ENCODE measurements at places on chromosomes 7 and 10.

DNA sequence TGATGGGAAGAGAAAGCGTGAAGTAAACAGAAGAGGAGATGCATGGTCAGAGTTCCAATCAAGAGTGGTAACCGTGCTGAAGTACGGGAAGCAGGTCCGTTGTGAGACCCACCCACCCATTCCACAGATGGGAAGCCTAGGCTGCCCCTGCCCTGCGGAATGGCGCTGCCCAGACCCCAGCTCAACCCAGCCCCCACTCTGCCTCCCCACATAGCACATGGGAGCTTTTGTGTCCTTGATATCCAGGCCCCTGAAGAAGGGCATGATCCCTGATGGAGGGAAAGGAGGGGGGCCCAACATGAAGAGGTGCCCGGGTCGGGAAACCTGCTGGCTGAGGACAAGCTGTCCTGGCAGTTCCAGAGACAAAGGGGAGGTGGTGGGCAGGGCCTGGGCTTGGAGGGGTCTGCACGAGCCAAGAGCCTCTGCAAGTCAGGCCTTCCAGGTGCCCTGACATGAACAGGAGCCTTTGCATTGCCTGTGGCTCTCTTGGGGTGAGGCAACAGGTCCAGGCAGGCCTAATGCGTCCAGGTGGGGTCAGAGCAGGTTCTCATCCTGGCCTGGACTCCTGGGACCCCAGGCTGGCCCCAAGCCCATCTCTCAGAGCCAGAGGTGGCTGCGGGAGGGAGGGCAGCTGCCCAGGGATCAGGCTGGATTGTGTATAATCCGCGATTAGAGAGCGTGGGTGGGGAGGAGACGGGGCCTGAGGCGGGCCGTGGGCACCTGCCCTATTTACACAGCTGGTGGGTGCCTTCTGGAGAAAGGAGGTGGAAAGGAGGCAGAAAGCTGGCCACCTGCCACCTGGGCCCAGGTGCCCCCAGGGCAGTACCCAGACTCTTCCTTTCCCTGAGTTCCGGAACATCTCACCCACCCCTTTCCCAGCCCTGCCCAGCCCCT is 23.5 kb downstream of the YKT6 start:
- no peak for DNase-seq

GRCh38 chr7:124839687-124840086 is 74.1 kb upstream of the GPR37 start:
- DNase-seq, result no peak

DNA sequence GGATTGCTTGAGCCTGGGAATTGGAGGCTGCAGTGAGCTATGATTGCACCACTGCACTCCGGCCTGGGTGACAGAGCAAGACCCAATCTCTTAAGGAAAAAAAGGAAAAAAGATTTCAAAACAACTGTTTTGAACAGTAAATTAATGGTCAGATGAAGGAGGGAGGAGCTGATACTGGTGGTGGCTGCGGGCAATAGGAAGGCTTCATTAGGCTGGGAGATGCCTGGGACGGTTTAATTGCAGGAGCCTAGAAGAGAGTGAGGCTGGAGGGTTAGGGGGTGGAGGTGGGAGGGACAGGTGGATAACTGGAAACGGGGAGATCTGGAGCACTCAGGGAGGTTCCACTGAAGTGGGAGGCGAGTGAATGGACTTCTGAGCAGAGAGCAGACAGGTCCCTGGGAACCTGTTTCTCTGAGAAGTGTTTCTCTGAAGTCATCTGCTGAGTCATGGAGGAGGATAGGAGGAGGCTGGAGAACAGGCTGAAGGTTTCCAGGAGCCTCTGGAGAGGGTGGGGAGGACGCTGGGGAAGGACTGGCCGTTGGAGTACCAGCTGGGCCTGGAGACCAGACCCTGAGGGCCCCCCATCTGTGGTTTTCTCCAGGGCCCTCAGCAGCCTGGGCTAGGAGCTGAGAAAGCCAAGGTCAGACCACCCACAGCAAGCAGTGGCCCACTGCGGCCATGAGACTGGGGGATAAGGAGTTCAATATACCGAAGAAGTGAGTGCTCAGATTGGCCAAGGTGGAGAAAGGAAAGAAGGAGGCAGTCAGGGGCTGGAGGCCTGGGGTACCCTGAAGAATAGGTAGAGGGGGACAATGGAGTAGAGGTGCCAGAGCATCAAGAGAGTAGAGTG is 14.4 kb upstream of the YWHAG start:
- DNase-seq, result no peak

DNA sequence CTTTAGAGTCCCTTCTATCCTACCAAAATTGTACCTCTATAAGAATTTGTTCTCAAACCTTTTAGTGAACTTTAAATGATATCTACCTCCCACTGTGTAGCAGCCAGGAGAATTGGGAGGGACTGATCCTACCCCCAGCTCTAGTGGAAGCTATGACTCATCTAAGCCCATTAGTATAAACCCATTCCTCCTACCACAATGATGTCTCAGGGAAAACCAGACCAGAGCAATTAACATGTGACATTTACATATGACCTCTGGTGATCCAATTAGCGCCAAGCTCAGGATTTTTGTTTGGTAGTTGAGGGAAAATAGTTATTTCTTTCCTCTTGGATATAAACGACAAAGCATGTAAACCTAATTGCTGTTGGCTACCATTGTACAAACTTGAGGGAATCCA is 33.1 kb upstream of the R3HCC1L start:
- DNase-seq, result no peak

DNA sequence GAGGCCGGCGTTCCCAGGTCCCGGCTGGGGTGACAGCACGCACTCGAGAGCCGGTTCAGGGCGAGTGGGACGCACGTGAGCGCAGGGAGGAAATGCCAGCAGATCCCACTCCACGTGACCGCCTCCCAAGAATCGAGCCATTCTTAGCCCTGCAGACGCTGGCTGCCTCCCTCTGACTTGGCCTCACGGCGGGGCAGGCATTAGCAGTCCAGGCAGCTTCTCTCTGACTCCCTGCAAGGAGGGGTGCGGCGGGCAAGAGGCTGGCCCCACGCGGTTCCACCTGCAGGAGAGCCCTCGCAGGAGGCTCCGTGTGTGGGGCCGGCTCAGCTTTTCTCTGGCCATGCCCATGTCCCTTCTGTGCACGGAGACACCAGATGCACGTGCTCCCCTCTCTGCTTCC is 10.1 kb downstream of the GPR146 start:
- no peak for DNase-seq

- DNase-seq, result no peak
Observed at GRCh38 chr7:82624337-82624736, 180.8 kb upstream of the CACNA2D1 start.

- no peak for DNase-seq
Observed at GRCh38 chr7:83782628-83783027, 133.7 kb upstream of the SEMA3E start.

- DNase-seq, result no peak
Observed at GRCh38 chr7:102005933-102006480, 188.6 kb downstream of the CUX1 start.

- DNase-seq, result no peak
Observed at GRCh38 chr7:70259502-70259901, 661.2 kb downstream of the AUTS2 start.

DNA sequence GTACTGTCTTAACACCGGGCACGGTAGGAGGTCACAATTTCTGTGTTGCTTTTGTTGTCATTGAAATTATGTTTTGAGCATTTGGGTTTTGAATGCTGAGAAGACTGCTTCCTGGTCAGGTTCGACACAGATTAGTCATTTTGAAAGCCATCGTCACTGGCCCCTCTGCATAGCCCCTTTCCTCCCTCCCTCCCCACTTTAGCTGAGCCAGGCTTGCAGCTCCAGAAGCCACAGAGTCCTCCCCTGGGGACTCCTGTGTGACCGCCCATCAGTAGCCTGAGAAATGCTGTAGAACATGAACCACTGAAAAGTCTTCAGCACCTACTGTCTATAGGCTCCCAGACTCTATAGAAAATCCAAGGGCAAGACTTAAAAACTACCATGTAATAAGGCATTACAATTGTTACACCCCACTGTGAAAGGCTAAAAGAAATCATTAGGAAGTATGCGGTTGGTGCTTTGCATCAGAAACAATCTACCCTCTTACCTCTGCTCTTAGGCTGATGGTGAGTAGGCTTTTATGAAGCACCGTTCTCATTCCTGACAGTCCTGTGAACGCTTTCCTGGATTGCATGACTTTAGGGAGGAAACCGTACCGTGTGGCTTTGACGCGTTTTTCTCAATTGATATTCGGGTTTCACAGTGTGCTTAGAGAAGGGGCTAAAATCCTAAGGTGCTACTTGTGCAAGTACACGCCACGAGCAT is 24.8 kb downstream of the JCAD start:
- no peak for DNase-seq

DNA sequence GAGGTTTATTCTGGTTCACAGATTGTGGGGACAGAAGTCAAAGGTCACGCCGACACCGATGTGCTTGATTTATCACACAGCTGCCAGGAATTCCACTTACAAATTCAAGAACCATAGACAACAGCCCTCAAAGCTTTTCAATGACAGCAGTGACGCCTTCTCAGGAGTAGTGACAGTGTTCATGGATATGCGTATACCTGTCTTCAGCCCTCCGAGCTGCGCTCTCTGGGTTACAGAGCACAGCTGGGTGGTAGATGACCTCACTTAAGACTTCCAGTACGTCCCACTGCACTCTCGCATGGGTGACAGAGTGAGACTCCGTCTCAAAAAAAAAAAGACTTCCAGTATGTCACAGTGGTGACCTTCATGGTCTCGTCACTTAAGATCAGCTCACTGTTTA is 108.5 kb downstream of the TCERG1L start:
- no peak for DNase-seq

- no peak for DNase-seq
Observed at GRCh38 chr7:135192914-135193536, 18.3 kb downstream of the WDR91 start.

GRCh38 chr10:70169649-70170364 is 507 bp downstream of the SAR1A start:
- DNase-seq, result no peak

GRCh38 chr7:128041203-128041602 is 10.0 kb upstream of the LRRC4 start:
- no peak for DNase-seq

DNA sequence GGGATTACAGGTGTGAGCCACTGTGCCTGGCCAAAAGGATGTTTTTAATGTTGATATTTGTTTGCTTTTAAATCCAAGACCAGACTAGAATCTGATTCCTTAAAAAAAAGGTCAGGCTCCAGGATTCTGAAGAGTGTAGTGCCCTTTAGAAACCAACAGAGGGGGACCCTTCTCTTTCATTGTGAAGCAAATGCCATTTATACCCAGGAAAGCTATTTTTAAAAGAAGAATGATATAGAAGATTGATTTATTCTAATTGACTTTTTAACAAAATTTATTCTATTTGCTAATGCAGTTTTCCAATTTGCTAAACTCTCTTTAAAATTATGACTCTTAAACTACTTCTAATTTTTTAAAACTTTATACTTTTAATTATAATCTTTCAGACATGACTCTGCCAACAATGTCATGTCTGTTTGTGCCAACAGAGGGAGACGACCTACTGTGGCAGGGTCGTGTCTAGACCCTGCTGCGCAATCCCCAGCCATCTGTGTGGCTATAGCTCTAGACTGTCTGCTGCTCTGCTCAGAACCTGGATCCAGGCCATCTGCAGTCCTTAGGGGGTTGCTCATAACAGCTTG is 201.0 kb upstream of the IMMP2L start:
- no peak for DNase-seq

All from right forelimb (tissue), 1 donor.